ENCODE measurements at places on chromosomes 7 and 10.
A peak's percentile ranks its signal among the peaks of the same experiment; 100 is the strongest.

GRCh38 chr10:104993085-104993484, 352.0 kb downstream of the SORCS3 start:
- no peaks in the 10 kb centered on the region for H3K27me3 ChIP-seq
- no peak for DNase-seq
- H3K27ac ChIP-seq: no peak overlapping the region
- peaks cover 6% of the 10 kb centered on the region for H3K4me1 ChIP-seq
- H3K36me3 ChIP-seq: no peaks in the 10 kb centered on the region

DNA sequence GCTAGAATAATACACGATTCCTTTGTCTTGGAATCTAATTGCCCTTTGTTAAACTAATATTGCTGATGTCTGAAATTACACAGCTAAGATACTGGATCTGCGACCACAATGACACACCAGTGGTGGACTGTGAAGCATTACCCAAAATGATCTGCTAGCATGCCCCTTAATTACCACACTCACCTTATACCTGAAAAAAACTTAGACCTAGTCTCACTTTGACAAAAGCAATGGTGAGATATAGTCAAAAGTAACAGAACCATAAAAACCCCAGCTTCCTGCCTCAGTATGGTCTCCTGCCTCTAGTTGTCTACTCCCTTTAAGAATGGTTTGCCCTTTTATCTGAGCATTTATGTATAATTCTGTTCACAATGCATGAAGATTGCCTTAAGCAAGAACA, 20.8 kb upstream of the ERVW-1 start:
- H3K36me3 ChIP-seq: peaks cover 43% of the 10 kb centered on the region
- no peaks in the 10 kb centered on the region for H3K27me3 ChIP-seq
- H3K27ac ChIP-seq: no peak overlapping the region
- H3K4me3 ChIP-seq: no peak overlapping the region
- no peaks in the 10 kb centered on the region for H3K4me1 ChIP-seq

- no peaks in the 10 kb centered on the region for H3K36me3 ChIP-seq
- no peaks in the 10 kb centered on the region for H3K27me3 ChIP-seq
- H3K4me3 ChIP-seq: peak overlapping the region; percentile 23
- H3K4me1 ChIP-seq: no peaks in the 10 kb centered on the region
- no peak overlapping the region for H3K27ac ChIP-seq
These were observed 74.2 kb upstream of the ZPBP start for GRCh38 chr7:50166997-50167965.

- peaks cover 16% of the 10 kb centered on the region for H3K27me3 ChIP-seq
- peak within 1 kb of the TSS; percentile 82 for H3K4me3 ChIP-seq
- peak; percentile 97 for DNase-seq
- H3K4me1 ChIP-seq: peaks cover 20% of the 10 kb centered on the region
- no peaks in the 10 kb centered on the region for H3K36me3 ChIP-seq
- no peak within 1 kb of the TSS for H3K27ac ChIP-seq
These were observed at the start of gene VGF for GRCh38 chr7:101165075-101165957. VGF (minus strand) TSS chr7:101165569; CDS start chr7:101164843, 726 bp downstream.

- no peaks in the 10 kb centered on the region for H3K36me3 ChIP-seq
- no peak for DNase-seq
- no peak overlapping the region for H3K4me3 ChIP-seq
- no peaks in the 10 kb centered on the region for H3K27me3 ChIP-seq
These were observed 32.1 kb upstream of the GATAD1 start for GRCh38 chr7:92415225-92415624.

- H3K27me3 ChIP-seq: no peaks in the 10 kb centered on the region
- H3K4me3 ChIP-seq: no peak overlapping the region
- H3K36me3 ChIP-seq: no peaks in the 10 kb centered on the region
These were observed 25.3 kb downstream of the CFAP46 start for GRCh38 chr10:132916956-132917666.

- no peak overlapping the region for H3K27ac ChIP-seq
- no peak overlapping the region for H3K4me3 ChIP-seq
- H3K27me3 ChIP-seq: no peaks in the 10 kb centered on the region
- no peak for DNase-seq
- H3K36me3 ChIP-seq: peaks cover 10% of the 10 kb centered on the region
- no peaks in the 10 kb centered on the region for H3K4me1 ChIP-seq
These were observed 4.6 kb downstream of the DCLRE1A start for GRCh38 chr10:113849140-113849803.

DNA sequence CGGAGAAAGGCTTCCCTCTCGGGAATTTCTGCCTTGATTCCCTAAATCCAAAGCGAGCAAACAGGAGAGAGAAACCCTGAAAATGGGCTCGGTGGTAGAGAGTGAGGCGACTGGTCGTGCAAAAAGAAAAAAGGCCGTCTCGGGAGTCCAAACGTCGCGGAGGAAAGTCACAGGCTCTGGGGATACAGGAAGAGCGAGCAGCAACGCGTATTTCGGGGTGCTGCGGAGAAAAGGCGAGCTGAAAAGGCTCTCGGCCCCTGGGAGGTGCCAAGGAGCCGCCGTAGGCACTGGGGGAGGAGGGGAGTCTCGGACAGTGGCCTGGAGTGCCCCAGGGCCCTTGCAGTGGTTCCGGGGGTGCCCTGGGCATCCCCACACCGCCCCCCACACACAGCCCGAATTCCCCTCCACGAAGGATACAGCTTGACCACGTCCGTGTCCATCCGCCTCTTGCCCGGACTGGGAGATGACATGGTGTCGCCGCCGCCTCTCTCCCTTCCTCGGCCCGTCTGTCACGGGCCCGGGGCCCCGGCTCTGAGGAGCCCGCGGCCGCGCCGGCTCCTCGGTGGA, 591 bp downstream of the UBE2H start:
- DNase-seq: peak; percentile 44
- no peak overlapping the region for H3K4me3 ChIP-seq
- peaks cover 4% of the 10 kb centered on the region for H3K4me1 ChIP-seq
- H3K27ac ChIP-seq: no peak overlapping the region
- H3K27me3 ChIP-seq: no peaks in the 10 kb centered on the region

DNA sequence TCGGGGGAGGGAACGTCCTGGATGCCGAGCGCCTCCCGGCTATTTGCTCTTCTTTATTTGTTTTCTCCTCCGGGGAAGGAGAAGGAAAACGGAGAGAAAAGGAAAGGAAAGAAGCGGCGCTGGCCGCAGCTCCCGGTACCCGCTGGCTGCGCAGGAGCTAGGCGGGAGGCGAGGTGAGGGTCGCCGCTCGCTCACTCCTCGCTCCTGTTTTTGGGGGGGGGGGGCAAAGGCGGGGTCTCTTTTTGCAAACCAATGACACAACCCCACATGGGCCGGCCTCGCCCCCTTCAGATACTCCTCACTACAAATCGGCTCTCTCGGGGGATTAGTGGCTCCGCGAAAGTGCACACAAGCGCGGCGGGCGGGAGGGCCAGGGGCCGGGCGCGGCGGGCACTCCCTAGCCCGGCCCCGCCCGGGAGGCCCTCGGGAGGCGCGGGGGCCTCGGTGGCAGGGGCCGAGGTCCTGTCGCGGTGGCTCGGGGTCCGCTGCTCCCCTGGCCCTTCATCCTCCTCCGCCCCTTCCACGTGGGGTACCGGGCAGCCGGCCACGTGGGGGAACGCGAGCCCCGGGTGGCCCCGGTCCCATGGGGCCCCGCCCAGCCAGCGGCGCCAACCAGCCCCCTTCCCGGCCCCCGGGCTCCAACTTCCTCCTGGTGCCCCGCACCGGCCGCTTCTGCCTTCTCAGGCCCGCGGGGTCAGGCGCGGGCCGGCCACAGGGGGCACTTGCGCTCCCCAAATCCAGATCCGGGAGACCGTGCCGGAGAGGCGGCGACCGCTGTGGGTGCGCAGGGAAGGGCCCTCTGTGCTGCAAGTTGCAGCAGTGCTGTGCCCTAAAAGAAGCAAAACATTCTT, 718 bp upstream of the CTBP2 start:
- peak; percentile 90 for DNase-seq
- peak overlapping the region; percentile 22 for H3K27ac ChIP-seq
- H3K4me1 ChIP-seq: no peaks in the 10 kb centered on the region
- peaks cover 5% of the 10 kb centered on the region for H3K36me3 ChIP-seq

- DNase-seq: no peak
- no peaks in the 10 kb centered on the region for H3K36me3 ChIP-seq
- H3K27me3 ChIP-seq: no peaks in the 10 kb centered on the region
These were observed 535.2 kb downstream of the PHTF2 start for GRCh38 chr7:78333530-78334425.

GRCh38 chr7:151341357-151342101, at the start of gene NUB1:
NUB1 (plus strand) TSS chr7:151341812; CDS start chr7:151345350, 3,538 bp downstream.
- H3K27ac ChIP-seq: no peak within 1 kb of the TSS
- DNase-seq: peak; percentile 91
- peak within 1 kb of the TSS; percentile 85 for H3K4me3 ChIP-seq
- H3K4me1 ChIP-seq: no peaks in the 10 kb centered on the region

- DNase-seq: no peak
- H3K36me3 ChIP-seq: peaks cover 6% of the 10 kb centered on the region
- peak overlapping the region; percentile 40 for H3K27ac ChIP-seq
- no peaks in the 10 kb centered on the region for H3K27me3 ChIP-seq
- H3K4me3 ChIP-seq: peak overlapping the region; percentile 10
These were observed 88.8 kb upstream of the BTBD16 start for GRCh38 chr10:122182308-122182707.

- no peak for DNase-seq
- peaks cover 10% of the 10 kb centered on the region for H3K36me3 ChIP-seq
- no peak overlapping the region for H3K4me3 ChIP-seq
These were observed 74.7 kb upstream of the PDGFA start for GRCh38 chr7:594212-594913.

- no peaks in the 10 kb centered on the region for H3K4me1 ChIP-seq
- no peak overlapping the region for H3K4me3 ChIP-seq
- DNase-seq: no peak
- no peak overlapping the region for H3K27ac ChIP-seq
These were observed 621.5 kb upstream of the MKI67 start for GRCh38 chr10:128747582-128748346.

GRCh38 chr7:101990811-101991418, 173.5 kb downstream of the CUX1 start:
- H3K36me3 ChIP-seq: peaks cover 10% of the 10 kb centered on the region
- no peak for DNase-seq
- peaks cover 9% of the 10 kb centered on the region for H3K4me1 ChIP-seq
- no peak overlapping the region for H3K4me3 ChIP-seq
- H3K27me3 ChIP-seq: no peaks in the 10 kb centered on the region

GRCh38 chr10:125521721-125522680, 161.0 kb downstream of the TEX36 start:
- DNase-seq: peak; percentile 88
- H3K36me3 ChIP-seq: peaks cover 6% of the 10 kb centered on the region
- H3K27ac ChIP-seq: no peak overlapping the region
- no peaks in the 10 kb centered on the region for H3K4me1 ChIP-seq
